Stimulated activated CD8-positive, alpha-beta memory T cell treated with anti-CD3 and anti-CD28 coated beads, Interleukin-4, amount 100 ng/mL, for 1 hour (primary cell): ENCODE measurements at places on chromosomes 12 and 14.

DNA sequence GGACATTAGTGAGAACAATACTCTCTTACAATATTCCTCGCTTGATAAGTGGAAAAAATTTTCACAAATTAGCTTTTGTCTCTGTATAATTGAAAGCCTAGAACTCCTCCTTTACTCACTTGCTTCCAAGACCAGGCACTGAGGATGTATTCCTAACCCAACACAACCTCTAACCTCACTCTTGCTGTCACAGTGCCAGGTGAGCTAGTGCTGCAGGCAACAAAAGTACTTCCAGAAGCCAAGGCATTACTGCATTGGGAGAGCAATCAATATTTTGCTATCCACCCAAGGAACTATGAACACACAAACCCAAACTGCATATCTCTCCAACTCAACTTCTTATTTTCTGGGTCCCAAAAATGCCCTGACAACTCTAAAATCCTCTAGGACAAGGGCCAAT, 1081.0 kb downstream of the VRK1 start:
- DNase-seq: no peak

- no peak for DNase-seq
These were observed 31.0 kb upstream of the RD3L start for GRCh38 chr14:103973354-103973753.

DNA sequence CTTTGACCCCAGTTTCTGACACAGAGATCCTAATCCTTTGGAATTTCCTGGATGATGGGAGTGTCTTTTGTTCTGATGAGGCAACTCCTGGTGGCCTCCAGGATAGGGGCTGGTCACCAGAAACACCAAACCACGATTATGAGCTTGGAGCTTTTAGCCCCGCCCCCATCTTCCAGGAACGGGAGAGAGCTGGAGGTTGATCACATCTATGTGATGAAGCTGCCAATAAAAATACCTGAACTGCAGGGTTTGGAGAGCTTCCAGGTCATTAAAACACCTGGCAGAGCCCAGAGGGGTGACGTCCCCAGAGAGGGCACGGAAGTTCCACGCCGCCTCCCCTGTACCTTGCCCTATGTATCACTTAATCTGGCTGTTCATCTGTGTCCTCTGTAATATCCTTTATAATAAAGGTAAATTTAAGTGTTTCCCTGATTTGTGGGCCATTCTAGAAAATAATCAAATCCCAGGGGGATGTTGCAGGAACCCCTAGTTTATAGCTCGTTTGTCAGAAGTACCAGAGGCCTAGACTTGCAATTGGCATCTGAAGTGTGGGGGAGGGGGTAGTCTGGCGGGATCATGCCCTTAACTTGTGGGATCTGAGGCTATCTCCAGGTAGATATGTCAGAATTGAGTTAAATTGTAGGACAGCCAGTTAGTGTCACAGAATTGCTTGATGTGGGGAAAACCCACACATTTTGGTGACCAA, 21.2 kb downstream of the APPL2 start:
- no peak for DNase-seq

DNA sequence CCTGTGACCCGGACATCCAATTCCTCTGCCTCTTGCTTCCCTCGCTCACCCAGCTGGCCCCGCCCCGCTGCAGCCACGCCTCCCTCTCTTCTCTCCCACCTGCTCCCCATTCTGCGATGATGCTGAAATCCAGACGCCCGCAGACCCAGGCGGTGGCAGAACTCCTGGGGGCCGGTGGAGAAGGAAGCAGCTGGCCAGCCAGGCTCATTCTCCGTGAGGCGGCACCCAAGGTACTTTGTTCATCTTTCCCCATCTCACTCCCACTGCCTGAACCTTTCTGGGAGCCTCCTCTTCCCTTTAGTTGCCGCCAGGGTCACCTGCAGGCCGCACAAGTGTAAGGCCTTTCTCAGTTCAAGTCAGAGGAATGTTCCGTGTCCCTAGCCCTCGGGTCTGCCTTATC, 35.7 kb downstream of the FOXN4 start:
- DNase-seq: no peak

DNA sequence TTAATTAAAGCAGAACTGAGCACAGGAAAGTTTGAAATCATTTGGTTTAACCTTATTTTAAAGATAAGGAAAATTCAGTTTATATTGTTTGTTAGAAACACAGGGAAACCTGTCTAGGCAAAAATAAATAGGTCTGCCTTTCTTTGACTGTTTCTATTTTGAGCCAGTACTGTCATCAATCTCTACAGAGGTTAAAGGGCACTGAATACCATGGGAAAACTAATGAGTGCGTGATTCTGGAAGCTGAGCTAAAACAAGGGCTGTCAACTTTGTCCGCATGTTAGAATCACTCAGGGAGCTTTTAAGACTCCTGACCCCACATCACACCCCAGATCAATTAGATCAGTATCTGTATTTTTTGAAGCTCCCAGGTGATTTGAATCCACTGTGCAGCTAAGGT, 38.8 kb downstream of the NOPCHAP1 start:
- DNase-seq: no peak

DNA sequence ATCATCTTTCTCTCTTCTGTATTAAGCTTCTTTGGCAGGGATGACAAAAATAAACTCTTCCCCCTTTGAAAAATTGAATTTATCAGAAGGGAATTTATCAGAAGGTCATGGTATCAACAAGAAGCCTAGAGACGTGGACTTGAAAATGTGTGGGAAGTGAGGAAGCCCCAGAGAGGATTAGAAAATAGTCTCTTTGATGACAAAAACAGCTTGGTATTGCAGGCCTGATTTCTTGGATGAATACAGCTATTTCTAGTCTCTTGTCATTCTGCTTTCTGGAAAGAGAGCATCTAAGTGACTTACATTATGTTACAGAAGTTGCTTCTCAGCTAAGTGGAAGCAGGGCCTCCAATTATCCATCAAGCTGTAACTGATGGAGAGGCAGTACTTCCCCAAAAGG, 111.1 kb downstream of the KITLG start:
- no peak for DNase-seq

GRCh38 chr12:112939761-112940381, 1.6 kb downstream of the OAS3 start:
- DNase-seq: no peak

DNA sequence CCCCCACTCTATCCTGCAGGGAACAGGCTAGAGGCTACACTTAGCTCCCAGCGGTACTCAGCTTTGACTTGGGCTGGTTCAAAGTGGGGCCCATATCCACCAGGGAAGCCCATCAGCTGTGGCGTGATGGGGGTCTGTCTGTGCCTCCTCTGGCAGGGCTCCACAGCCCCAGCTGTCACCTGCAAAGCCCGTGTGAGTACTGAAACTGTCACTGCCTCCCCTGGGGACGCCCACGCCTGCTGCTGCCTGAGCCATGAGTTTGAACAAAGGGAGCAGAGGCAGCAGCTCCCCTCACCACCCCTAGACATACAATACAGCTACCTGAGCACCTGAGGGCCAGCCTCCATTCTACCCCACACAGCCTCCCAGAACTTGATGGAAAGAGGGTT, 5.0 kb downstream of the REM2 start:
- DNase-seq: no peak

DNA sequence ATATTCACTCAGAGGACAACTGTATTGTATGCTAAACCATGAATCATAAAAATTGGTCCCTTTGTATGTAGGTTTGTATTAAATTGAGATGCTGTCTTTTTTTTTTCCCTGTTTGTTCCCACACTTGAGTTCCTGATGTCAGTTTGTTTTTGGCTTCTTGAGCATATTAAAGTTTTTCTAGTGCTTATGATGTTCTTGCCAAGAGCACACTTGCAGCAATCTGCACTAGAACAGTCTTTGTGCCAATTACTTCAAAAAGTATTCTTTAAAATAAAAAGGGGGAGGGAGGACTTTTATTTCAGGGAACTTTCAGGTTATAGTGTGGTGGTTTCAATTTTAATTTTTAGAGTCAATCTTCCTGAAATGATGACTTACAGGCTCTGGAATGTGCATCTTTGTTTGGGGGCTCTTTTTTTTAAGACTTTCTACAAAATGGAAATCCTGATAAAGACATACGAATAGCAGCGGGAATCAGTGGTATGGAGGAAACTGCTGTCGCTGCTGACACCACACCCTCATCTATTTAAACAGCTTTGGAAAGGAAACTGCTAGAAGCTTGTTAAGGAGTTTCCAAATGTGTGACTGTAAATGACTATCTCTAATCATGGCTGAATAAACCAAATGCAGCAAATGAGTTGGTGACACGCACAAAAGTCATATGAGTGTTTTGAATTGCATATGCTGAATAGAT, 188.6 kb downstream of the EGLN3 start:
- no peak for DNase-seq

DNA sequence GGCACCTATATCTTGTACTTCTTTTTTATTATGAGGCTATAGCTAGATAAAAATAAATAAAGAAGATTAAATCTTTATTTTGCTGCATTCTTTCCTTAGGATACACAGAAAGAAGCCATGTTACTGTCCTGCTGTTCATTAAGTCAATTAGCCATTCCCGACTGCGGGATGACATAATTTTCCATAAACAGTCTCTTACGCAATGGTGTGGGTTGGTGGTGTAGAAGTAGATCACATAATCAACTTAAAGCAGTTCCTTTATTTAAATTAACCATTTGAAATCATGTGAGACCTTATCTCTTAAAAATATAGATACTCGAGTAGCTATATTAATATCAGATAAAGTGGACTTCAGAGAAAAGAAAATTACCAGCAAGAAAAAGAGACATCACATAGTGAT, 40.2 kb downstream of the TAOK3 start:
- no peak for DNase-seq

- DNase-seq: no peak
These were observed 154.0 kb downstream of the ITPR2 start for GRCh38 chr12:26678697-26679660.

GRCh38 chr14:50750323-50750722, 80.6 kb downstream of the NIN start:
- no peak for DNase-seq

DNA sequence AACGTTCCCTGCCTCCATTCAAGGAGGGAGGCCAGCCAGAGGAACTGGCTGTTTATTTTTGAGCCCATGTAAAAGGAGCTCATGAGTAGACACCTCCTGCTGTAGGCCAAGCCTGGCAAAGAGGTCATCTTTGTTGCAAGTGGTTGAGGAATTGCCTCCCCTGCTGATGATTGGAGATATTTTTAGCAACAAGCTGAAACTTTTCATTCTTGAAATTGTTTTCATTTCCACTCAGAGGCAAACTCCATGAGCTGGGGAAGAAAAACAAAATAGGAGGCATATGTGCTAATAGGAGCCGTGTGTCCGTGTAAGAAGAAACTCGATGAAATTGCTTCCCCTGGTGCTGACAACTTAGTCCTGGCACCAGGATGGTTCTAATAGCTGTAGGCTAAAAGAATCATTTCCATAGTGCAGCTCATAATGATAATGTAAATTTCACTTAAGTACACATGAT, 440.1 kb upstream of the FAR2 start:
- no peak for DNase-seq

DNA sequence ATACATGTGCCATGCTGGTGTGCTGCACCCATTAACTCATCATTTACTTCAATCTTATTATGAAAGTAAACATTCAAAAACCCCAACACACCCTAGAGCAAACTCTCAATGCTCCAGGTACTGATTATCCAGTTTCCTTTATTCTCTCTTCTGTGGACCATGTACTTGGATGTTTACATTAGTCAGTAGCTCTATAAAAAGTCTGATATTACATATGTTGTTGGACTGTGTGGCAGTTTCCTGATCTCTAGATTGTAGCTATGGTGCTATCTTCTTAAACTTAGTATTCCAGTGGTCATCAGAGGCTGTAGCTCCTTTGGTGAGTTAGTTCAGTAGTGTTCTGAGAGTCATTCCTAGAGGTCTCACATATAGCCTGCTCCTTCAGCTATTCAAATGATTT, 25.1 kb upstream of the ITGA5 start:
- DNase-seq: no peak

- DNase-seq: no peak
These were observed 120.3 kb downstream of the GARIN6 start for GRCh38 chr12:99767809-99768208.

DNA sequence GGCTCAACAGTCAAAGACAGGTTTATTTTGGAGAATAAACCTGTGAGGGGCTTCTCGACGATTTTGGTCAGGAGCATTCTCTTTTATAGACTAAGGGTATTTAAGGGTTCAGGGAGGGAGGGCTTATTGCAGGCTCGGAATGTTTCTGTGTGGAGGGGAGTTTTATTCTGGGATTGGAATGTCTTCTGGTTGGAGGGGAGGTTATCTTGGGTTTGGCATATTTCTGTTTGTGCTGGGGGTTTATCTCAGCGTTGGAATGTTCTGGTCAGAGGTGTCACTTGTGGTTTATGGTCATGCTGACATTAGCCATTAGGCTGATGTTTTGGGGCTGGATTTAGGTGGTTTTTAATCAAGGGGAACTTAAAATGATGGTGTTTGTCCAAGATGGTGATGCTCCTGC, 103.9 kb downstream of the SUDS3 start:
- no peak for DNase-seq

GRCh38 chr12:17802657-17803641, 287.0 kb downstream of the RERGL start:
- DNase-seq: no peak

DNA sequence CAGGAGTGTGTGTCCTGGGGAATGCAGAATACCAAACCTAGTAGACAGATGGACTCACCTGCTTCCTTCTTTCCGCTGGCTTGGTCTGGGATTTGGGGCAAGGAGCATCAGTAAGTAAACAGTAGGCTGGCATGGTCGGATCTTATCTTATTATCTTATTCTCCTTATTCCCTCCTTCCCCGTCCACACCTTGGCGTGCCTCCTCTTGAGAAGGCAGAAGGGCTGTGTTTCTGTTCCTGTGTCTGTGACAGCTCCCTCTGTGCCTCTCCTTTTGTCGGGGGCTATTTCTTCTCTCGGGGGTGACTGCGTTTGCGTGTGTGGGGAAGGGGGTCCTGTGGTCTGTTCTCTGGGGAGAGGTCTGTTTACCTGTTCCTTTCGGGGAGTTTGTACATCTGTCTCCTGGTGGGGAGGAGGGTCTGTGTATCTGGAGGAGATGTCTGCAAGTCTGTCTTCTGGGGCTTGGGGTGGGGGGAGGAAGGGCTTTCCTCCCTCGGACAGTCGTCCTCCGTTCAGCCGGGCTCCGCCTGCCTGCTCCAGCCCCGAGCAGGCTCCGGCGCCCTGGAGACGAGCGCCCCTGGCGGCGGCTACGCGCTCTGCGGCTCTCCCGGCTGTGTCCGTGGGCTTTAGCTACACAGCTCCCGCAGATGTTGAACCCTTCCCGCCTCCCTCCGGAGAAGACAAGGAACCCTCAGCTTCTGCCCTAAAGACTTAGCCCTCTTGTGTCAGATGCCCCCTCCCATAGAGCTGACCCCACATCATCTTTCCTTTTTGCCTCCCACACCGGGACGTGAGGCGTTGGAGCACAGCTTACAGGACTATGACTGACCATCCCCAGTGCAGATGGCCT, 4.4 kb downstream of the KRT86 start:
- DNase-seq: peak; percentile 42

GRCh38 chr12:30908722-30909348, 17.7 kb upstream of the TSPAN11 start:
- no peak for DNase-seq

DNA sequence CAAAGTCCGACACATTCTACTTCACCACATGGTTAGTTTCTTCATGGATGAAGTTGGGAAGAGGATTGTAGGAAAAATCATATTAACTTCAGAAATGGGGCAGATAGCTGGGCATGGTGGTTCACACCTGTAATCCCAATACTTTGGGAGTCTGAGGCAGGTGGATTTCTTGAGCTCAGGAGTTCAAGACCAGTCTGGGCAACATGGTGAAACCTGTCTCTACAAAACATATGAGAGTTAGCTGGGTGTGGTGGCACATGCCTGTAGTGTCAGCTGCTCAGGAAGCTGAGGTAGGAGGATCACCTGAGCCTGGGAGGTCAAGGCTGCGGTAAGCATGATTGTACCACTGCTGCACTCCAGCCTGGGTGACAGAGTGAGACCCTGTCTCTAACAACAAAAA, 49.5 kb upstream of the PCED1B start:
- DNase-seq: no peak

- no peak for DNase-seq
These were observed 119.3 kb downstream of the SOX5 start for GRCh38 chr12:23830210-23830609.
